ENCODE measurements at places on chromosomes 7 and 10. TPM values are rescaled to one million over a fixed set of nuclear protein-coding genes. Genes with fewer than 3 reads are reported as not detected.
A peak's percentile ranks its signal among the peaks of the same experiment; 100 is the strongest.

The CYP26A1 gene
- total RNA-seq = not detected

The AGAP3 gene
- 42.1 TPM for total RNA-seq

The NEUROD6 gene
- not detected for total RNA-seq

The COMTD1 gene
- 44.1 TPM for total RNA-seq

The ASAH2 gene
- 1.8 TPM for total RNA-seq

The PRLHR gene
- total RNA-seq = not detected

The CPA2 gene
- not detected for total RNA-seq

The VGF gene
- not detected for total RNA-seq

The ZNF239 gene
- total RNA-seq = 2.2 TPM

DNA sequence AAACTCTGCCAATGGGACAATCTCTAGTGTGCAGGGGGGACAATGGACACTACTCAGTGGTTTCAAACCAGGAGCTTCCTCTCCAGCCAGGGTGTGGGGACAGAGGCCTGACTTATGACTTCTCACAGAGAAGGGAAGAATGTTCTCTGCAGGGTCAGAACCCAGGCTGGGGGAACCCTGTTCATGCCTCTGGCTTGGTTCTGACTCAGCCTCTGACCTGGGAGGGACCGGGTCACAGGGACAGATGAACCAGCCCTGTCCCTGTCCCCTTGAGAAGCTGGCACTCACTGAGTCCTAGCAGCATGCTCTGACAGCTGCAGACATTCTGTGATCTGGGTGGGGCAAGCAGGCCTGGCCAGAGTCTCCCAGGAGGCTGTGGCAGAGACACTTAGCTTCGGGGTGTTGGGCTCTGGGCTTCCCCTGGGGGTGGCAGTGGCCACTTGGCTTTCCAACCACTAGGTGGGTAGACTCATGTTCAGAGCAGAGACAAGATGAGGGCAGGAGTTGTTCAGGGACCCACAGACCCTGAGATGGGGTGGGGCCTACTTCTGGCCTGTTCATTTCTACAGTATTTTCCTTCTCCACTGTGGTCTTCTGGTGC lies 13.6 kb downstream of the TSPAN15 start:
- peak; percentile 66 for DNase-seq

DNA sequence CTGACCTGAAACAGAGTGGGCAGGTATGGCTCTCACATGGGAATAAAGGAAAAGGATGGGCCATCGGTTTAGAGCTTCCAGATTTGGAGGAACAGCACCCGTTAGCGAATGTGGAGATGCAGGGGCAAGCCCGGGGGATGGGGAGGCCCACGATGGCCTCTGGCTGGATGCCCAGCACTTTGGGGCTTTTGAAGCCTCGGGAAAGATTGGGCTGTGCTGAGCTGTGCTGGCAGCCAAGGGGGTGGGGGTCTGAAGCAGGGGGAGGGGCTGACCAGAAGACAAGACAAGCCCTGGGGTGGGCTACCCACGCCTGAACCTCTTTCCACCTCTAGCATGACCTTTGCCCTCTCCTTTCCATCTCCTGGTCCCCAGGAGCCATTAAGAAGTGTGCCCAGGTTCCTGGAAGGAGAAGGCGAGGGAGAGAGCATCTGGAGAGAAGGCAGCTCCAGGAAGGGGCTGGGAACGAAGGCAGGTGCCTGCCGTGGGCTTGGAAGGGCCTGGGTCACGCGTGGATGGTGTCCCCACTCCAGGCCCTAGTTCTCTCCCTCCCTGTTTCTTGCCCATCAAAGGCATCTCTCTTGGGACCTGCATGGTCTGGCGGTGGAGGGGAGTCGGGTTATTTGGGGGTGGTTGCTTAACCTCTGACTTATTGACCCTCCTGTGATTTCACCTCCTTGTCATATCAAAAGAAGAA lies 39.7 kb downstream of the JAKMIP3 start:
- DNase-seq = peak; percentile 18

GRCh38 chr10:12961416-12962205 lies 39.9 kb downstream of the CCDC3 start:
- no peak for DNase-seq

- no peak for DNase-seq
Measured at GRCh38 chr7:112331492-112331891, 118.8 kb upstream of the IFRD1 start.

DNA sequence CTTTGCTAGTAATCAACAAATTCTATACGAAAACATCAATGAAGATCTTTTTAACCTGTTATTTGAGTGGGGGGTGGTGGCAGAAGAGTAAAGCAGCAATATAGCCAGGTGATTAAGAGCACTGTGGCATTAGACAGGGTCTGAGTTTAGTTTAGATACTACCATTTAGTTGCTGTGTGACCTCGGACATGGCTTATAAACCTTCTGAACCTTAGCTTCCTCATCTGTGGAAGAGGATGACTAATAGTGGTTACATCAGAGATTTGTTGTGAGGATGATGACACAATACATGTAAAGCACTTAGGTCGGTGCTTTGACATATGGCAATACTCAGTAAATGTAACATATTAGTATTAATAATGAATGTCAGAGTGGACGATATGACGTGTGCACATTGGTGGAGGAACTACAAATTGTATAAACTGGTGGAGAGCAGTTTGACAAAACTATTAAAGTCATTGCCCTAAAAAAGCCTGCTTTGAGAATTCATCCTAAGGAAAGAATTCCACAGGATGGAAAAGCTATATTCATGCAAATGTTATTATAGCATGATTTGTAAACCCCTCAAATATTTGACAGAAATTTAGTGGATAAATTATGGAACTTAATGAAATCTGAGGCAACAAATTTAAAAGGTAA lies 24.3 kb downstream of the SPAG6 start:
- DNase-seq = no peak

GRCh38 chr10:74381291-74381853 lies 230.4 kb downstream of the ADK start:
- no peak for DNase-seq

GRCh38 chr7:137957887-137958286 lies 44.0 kb downstream of the CREB3L2 start:
- peak; percentile 75 for DNase-seq
